Mesothelial cell of epicardium (in vitro differentiated cells): ENCODE measurements at places on chromosomes 13 and 19. TPM values are rescaled to one million over a fixed set of nuclear protein-coding genes. Genes with fewer than 3 reads are reported as not detected.

DNA sequence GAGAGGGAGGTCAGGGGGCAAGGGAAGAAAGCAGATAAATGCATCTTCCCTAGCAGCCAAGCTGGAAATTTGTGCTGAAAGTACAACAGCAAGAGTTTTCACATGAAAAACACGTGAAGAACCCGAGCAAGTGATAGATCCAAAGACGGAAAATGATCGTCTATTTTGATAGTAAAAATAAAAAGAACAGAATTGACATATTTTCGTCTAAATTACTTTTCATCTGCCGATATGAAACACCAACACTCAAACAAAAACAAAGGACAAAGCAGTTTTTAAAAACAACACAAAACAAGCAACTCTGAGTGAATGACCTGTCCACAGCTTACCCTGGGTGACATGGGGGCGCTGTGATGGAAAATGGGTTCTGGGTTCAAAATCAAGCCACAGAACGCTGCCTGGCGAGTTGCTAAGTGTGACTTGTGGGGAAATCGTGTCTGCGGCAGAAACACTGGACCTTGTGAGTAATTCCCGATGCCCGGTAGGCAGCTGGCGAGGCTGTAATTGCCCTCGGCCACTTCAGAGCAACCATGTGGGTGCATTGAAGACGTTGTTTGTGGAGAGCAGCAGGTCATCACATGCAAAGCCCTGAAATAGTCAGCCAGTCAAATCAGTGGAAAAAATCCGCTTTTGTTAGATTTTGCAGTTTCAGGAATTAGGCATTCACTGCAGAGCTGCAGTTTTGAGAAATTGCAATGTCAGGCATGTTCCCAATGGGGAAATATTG is 7.4 kb downstream of the SOX1 start:
- H3K4me1 ChIP-seq: peaks cover 15% of the 10 kb centered on the region
- H3K27ac ChIP-seq: no peak overlapping the region
- no peak for DNase-seq
- H3K36me3 ChIP-seq: no peaks in the 10 kb centered on the region
- H3K4me3 ChIP-seq: peak overlapping the region; percentile 60

DNA sequence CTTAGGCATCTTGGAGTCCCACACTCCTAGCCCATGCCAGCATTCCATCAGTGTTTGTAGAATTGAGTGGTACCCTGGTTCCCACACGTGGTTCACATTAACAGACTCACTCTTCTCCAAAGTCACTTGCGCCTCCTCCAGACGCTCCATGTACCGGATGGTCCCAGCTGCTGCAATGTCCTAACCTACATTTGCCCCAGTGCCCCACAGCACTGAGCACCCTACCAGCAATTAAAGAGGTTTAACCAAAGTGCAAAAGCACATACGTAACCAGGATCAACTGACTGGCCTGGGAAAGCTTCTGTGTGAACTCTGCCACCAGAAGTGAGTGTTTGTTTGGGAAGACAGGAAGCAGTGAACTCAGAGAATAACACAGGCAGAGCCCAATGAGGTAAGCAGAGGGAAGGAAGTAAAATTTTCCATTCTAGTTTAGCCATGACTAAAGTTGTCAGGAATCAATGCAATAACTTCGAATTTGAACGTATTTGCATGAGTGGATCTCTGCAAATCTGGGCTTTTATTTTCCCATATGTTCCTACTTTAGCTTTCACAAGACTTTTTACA is 7.3 kb upstream of the MEDAG start:
- no peak for DNase-seq
- peaks cover 19% of the 10 kb centered on the region for H3K4me1 ChIP-seq
- H3K36me3 ChIP-seq: peaks cover 2% of the 10 kb centered on the region
- peaks cover 2% of the 10 kb centered on the region for H3K27me3 ChIP-seq

GRCh38 chr13:51894239-51894638 is 32.5 kb downstream of the CCDC70 start:
- peaks cover 1% of the 10 kb centered on the region for H3K4me1 ChIP-seq
- H3K27ac ChIP-seq: no peak overlapping the region
- peaks cover 8% of the 10 kb centered on the region for H3K36me3 ChIP-seq
- DNase-seq: no peak

GRCh38 chr13:33691980-33692379 is 126.0 kb upstream of the RFC3 start:
- no peak overlapping the region for H3K4me3 ChIP-seq
- H3K36me3 ChIP-seq: peaks cover 5% of the 10 kb centered on the region
- H3K4me1 ChIP-seq: peaks cover under 1% of the 10 kb centered on the region

GRCh38 chr13:97567510-97568243 is 133.7 kb downstream of the RAP2A start:
- H3K4me1 ChIP-seq: peaks cover 25% of the 10 kb centered on the region
- no peak overlapping the region for H3K4me3 ChIP-seq
- DNase-seq: no peak
- H3K27ac ChIP-seq: no peak overlapping the region

DNA sequence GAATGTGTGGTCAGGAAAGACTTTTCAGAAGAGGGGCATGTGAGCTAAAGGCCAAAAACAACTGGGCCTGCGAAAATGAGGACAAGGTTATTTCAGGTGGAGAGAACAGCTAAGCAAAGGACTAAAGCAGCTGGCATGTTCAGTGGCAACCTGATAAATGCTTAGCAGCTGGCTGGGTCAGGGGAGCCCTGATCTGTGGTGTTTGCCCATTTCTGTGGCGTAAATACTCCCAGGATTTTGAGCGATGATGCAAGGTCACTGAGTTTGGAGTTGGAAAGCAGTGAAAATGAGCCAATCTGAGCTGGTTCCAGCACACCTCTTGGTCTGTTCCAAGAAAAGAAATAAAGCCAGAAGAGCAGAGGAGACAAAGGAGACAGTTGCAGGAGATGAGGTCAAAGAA is 704.3 kb downstream of the UQCRFS1 start:
- H3K4me1 ChIP-seq: no peaks in the 10 kb centered on the region
- no peak for DNase-seq
- no peak overlapping the region for H3K27ac ChIP-seq
- H3K4me3 ChIP-seq: no peak overlapping the region
- H3K27me3 ChIP-seq: peaks cover 13% of the 10 kb centered on the region

DNA sequence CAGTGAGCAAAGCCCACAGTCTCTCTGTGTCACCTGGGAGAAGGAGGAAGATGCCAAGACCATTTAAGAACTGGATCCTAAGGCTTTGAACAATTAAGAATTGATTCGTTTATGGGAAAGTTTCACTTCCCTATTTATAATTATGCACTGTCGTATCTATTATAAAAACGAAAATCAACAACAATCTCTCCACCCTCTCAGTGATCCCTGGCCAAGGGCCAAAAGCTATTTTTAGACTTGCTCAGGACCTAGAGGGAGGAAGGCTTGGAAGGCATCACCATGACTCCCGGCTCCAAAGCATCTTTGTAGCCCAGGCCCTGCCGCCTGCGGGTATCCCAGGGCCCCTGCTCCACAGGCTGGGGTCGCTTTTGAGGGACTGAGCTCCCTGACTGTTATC is 1.3 kb downstream of the RHPN2 start:
- H3K36me3 ChIP-seq: no peaks in the 10 kb centered on the region
- peaks cover 8% of the 10 kb centered on the region for H3K4me1 ChIP-seq

DNA sequence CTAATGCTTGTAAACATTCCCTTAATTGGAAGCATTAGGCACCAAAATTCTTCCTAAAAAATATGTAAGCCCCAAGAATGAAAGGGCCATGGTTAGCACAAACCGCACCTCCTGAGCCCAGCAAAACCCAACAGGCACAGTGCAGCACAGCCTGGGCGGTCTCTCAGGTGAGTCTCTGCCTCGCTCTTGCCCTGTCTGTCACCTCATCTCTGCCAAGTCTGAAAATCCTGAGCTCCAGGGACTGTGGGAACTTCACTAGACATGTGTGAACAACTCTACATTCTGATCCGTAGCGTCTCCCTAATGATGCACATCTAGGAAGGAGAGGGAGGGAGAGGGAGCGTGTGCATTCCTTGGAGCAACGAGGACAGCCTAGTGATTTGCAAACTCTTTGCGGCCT is 88.8 kb upstream of the GJB6 start:
- H3K4me1 ChIP-seq: peaks cover 1% of the 10 kb centered on the region
- no peak for DNase-seq
- peaks cover 6% of the 10 kb centered on the region for H3K36me3 ChIP-seq
- H3K4me3 ChIP-seq: no peak overlapping the region
- no peaks in the 10 kb centered on the region for H3K27me3 ChIP-seq
- H3K27ac ChIP-seq: no peak overlapping the region

DNA sequence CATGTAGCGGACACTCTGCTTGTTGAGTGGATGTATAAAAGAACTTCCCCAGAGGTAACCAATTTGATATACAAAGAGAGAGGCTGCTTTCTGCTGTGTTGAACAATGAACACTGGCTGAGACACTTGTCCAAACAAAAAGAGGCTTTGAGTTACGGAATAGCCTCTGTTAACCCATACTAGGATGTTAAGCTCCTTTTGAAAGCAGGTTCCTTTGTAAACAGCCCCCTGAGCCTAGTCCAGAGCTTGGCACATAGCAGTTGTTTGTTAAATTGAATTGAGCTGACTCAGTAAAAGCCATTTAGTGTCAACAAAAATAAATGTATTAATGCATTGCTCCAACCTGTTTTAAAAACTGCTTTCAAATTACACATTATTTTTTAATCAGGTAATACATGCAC is 200.1 kb downstream of the MZT1 start:
- no peak for DNase-seq
- H3K27ac ChIP-seq: no peak overlapping the region
- H3K4me1 ChIP-seq: peaks cover 54% of the 10 kb centered on the region
- H3K36me3 ChIP-seq: no peaks in the 10 kb centered on the region
- no peaks in the 10 kb centered on the region for H3K27me3 ChIP-seq

DNA sequence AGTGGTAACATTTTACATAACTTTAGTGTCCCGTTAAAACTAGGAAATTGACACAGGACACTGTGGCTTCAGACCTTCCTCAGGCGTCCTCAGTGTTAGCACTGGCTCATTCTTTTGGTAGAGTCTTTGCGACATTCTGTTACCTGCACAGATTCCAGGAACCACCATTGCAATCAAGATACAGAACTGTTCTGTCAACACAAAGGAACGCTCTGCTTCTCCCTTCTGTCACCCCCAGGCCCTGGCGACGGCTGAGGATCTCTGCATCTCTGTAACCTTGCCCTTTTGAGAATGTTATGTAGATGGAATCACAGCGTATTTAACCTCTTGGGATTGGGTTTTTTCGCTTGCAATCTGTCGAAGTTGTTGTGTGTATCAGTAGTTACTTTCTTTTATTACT is 22.6 kb downstream of the KDM4B start:
- H3K36me3 ChIP-seq: peaks cover 22% of the 10 kb centered on the region
- no peak overlapping the region for H3K4me3 ChIP-seq
- H3K4me1 ChIP-seq: peaks cover 30% of the 10 kb centered on the region
- no peak for DNase-seq

GRCh38 chr13:94859278-94859691 is 146.9 kb upstream of the SOX21 start:
- no peak for DNase-seq
- H3K4me3 ChIP-seq: no peak overlapping the region
- peaks cover 6% of the 10 kb centered on the region for H3K4me1 ChIP-seq
- H3K36me3 ChIP-seq: no peaks in the 10 kb centered on the region

DNA sequence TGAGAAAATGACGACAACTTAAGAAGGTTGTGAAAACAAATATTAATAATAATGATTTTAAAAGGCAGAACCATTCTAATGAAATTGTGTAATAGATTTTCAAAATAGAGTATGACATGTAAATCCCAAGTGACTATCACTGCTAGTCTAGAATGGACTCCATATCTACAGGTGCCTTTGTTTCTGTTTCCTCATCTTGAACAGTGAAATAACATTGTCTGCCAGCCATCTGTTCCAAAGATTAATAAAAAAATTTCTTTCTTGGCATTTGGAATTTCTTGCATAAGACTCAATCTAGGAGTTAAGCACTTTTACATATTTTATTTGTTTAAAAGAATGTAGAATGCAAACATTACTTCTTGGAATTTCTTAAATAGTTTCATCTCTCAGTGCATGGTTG is 520.1 kb upstream of the ARGLU1 start:
- peaks cover 8% of the 10 kb centered on the region for H3K27me3 ChIP-seq
- no peak for DNase-seq
- H3K36me3 ChIP-seq: no peaks in the 10 kb centered on the region
- H3K4me3 ChIP-seq: no peak overlapping the region
- H3K27ac ChIP-seq: no peak overlapping the region

DNA sequence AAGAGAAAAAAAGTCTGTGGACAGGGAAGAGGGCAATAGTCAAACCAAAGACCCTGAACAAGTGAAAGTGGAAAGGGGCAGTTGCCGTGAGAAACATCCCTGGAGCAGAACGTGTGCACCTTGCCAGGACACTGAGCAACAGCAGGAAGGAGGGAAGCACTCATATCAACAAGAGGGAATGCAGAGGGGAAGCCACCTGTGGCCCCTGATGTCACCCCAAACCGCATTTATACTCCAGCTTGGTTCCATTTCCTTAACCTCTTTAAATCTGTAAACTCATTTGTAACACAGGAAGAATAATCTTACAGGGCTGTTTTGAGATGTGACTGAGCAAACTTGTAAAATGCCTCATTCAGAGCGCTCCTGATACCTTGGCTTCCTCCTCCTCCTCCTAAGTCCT is 698.8 kb downstream of the DIAPH3 start:
- no peak overlapping the region for H3K27ac ChIP-seq
- H3K27me3 ChIP-seq: no peaks in the 10 kb centered on the region
- H3K4me1 ChIP-seq: peaks cover 15% of the 10 kb centered on the region
- peaks cover 7% of the 10 kb centered on the region for H3K36me3 ChIP-seq
- no peak for DNase-seq
- H3K4me3 ChIP-seq: no peak overlapping the region

DNA sequence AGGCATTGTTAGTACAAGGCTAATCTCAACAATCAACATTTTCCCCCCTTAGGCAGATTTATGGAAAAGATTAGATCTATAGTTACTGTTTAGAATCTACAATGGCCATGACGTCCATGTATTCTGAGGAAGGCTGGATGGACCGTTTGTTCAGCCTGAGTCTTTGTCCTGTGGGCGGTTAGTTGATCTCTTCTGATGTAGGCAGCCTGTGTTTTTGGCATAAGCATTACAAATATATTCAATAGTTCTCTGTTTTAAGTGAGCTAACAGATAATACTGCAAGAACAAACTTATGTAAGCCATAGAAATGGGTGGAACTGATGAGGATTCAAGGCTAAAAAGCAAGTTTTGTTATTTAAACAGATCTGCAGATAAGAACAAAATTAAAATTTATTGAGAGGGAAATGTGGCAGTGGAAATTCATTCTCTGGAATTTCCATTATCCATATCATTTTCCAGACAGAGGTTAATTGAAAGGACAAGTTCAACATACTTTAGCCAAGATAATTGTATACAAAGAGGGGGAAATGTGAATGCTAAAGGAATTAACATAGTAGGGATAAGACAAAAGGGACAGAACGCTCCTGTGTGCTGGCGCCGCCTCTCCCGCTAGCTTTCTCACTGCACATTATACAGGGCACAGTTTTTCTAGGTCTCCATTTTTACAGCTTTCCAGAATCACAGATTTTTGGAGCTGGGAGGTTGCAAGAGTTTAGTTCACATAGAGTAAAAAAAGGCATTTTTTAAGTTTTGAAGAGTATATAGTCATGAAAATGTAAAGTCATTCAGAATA is 48.6 kb downstream of the FAM124A start:
- no peaks in the 10 kb centered on the region for H3K27me3 ChIP-seq
- H3K4me3 ChIP-seq: no peak overlapping the region
- H3K4me1 ChIP-seq: peaks cover 9% of the 10 kb centered on the region

ZNF486 gene
- 14.4 to 16.4 TPM (median 14.9 TPM) in 3 replicates for total RNA-seq

PRRG2 gene
- total RNA-seq: 0.87 to 1.4 TPM (median 1.1 TPM) in 3 replicates

ZNF835 gene
- total RNA-seq: 0.07 to 0.34 TPM in 2 of 3 replicates, not detected in the other

ZNF790 gene
- 12.4 to 13.3 TPM (median 12.8 TPM) in 3 replicates for total RNA-seq

ERICH6B gene
- not detected in 3 replicates for total RNA-seq

GPR4 gene
- total RNA-seq: 0.09 TPM in 1 of 3 replicates, not detected in the others
